Spinal cord (tissue), 10 donors: ENCODE measurements at places on chromosomes 2 and 18.

DNA sequence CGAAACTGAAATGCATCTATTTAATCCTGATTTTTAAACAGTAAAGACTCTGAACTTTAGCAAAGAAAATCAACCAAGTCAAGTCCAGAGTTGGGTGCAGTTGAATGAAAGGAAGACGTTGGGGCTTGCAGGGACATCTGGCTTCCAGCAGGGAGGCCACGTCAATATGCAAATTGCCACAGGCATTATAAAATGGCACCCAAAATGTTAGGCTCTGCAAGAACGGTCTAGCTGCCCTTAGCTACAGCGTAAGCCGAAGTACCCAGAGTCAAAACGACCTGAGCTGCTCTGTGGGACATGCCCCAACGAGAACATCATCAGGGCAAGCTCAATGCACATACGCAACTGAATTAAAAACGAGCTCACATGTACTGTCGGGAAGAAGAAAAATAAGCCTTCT is 30.7 kb downstream of the DOCK10 start:
- no peak for DNase-seq

DNA sequence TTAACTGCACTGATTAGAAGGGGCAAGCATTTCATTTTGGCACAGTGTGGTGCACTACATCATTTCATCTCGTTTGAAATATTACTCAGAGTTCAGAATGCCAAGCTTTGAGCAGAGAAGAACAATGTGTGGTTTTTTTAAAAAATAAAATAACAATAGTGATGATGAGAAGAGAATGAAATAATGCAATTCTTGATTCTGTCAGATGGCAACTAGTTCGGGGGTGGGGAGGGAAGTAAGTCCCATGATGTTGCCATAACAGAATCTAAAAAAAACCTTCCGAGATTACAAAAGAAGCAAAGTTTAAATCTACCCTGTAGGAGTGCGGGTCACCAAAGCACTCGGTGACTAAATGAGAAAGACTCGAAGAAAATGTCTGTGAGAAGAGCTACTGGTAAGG is 490.4 kb downstream of the NR4A2 start:
- DNase-seq: no peak

GRCh38 chr2:232376260-232376659 is 2.3 kb upstream of the ALPP start:
- no peak for DNase-seq

DNA sequence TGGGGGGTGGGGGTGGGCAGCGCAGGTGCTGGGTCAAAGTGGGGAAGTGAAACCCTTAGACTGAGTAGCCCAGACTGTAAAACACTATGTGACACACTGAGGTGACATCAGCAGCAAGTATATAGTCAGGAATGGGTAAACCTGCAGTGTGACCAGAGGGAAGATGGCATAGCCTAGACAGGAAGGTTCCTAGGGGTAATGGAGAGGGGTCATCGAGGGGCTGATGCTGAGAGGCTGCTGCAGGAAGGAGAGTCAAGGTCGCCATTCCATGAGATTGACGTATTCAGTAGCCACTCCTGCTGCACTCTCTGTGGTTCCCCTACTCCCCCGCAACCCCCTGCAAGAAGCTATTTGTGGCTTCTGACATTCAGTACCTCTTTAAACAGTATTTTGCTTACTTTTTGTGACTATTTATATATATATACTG is 111.7 kb downstream of the CHST9 start:
- DNase-seq: no peak

DNA sequence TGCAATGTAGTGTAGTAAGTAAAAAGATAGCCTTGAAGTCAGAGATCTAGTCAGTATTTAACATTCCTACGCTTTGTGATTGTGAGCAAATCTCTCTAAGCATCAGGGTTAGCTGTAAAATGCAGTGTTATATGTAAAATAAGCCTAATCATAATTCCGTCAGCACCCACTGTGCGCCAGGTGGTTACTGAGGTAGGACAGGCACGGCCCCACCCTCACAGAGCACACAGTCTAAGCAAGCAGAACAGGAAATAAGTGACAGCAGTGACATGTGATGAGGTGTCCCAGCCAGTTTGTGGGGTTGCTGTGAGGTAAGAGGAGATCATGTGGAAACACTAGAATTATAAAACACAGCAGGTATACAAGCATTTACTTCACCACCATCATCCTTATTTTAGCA is 267.1 kb downstream of the ICOS start:
- no peak for DNase-seq

- DNase-seq: no peak
These were observed 117.9 kb upstream of the SALL3 start for GRCh38 chr18:78861706-78862105.

DNA sequence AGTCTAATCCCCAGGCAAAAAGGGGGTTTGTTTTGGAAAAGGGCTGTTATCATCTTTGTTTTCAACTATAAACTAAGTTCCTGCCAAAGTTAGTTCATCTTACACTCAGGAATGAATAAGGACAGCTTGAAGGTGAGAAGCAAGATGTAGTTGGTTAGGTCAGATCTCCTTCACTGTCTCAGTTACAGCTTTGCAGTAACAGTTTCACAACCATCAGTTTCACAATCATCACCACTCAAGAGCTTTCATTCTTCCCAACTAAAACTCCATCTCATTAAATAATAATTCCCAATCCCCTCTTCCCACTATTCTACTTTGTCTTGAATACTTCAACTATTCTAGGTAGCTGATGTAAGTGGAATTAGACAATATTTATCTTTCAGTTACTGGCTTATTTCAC is 200.9 kb downstream of the NYAP2 start:
- DNase-seq: no peak

DNA sequence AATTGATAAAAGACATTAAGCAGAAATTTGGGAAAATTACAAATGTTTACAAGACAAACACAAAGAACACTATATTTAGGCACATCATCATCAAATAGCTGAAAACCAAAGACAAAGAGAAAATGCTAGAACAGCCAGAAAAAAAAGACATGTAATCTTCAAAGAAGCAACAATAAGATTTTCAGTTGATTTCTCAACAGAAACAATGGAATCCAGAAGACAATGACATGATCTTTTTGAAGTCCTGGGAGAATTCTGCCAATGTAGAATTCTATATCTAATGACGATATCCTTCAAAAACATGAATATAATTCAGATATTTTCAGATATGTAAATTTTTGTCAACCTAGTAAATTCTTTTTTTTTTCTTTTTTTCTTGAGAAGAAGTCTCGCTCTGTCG is 179.0 kb downstream of the PTPRM start:
- DNase-seq: no peak

DNA sequence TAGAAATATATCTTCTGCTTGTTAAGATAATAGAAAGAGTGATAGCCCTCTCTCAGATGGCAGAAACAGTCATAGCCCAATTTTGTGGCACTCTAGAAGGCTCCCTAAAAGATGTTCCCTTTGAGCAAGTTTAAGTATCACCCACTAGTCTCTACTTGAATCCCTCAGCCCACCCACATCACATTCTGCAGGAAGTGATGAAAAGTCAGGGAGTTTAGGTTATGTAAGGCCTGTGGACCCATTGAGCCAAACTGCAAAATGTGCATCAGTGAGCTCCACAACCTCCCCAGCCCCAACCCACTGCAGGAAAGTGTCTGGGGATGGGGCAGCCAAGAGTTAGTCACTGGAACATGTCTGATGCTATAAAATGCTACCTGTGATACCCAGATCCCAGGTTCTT is 25.6 kb downstream of the ANKRD44 start:
- DNase-seq: no peak

DNA sequence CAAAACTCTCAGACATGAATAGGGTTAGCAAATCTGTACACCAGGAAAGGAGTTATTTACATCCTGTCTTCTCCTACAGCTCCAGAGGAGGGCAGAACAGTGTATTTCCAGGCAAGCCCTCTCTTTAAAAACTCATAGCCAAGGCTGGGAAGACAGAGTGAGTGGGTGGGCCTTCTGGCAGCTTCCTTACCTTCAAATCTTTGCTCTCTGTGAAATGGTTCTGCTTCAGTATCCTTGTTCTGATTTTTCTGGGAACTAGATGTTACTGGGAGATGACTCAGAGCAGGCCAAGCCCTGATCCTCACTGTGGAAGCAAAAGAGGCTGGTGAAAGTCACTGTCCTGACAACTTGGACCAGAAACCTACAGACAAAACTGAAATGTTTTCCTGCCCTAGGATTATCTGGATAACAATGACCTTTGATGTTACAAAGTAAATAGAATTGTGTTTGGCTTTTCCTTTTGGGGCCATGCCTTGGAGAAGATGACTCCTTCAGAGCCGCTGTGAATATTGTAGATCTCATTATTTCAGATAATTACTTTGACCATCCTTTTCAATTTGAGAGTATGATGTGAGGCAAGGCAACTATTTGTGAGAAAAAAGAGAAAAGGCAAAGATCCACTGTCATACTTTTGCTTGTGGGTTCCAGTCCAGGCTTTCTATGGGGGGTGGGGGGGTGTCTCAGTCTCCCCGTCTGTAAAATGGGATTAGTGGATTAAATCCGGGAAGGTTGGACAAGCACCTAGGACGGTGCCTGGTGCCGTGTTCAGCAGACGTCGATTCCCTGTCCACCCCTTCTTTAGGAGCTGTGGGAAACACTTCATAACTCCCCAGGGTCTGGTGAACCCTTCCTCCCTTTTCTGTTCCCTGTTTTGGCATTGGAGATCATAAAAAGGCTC is 644 bp upstream of the QPCT start:
- DNase-seq: no peak

DNA sequence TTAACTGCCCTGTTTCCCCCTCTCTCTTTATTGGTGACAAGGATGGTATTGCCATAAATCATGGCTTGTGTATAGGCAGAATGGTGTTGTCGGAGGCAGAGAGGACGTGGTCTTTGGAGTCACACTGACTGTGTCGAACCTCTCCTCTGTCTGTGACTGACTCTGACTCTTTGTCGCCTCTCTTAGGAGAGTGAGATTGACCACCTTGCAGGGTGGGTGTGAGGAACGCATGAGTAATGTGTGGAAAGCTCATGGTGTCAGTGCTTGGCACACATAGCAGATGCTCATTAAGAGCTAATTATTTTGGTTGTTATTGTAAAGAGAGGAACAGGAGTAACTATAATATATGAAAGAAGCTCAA is 145.6 kb downstream of the TTC27 start:
- DNase-seq: no peak

- DNase-seq: no peak
These were observed 23.4 kb upstream of the SOX11 start for GRCh38 chr2:5668682-5669250.

DNA sequence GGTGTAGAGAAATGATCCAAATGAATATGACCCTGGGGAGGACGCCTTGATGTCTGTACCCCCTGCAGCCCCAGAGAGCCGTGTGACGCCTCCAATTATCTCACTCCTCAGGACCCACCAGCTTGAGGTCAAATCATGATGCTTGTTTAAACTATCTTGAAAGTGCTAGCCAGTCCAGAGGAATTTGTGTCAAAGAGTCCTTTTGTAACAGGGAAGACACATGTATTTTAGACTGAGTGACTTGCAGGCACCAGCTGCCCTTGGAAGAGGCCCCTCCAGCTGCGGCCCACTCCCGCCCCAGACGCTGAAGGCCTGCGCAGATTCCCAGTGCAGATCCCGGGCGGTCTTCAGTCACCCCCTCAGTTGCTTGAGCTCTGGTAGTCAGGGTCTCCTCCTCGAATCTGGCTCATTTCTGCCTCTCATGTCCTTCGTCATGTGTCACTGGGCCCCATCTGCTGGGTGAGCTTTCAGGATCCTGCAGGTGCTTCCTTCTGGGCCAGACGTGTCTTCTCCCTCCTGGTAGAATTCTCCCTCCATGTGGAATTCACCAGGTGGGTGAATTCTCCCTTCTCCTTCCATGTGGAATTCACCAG is 77.4 kb downstream of the RNF144A start:
- DNase-seq: no peak

DNA sequence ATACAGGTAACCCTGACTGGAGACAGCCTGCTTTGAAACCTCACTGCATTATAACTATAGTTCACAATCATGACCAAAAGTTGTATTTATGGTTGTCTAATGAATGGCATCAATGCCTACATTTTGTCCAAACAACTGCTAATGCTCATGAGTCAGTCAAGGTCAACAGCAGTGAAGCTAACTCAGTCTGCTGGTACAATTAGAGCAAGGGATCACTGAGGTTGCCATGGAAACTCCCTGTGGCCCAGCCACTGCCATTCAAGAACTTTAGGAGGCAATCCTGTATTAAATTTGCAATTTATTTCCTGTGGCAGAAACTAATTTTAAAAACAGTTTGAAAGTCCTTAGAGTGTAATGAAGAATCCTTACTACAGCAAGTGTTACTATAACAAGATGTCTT is 185.1 kb upstream of the SMAD7 start:
- DNase-seq: peak; percentile 35

DNA sequence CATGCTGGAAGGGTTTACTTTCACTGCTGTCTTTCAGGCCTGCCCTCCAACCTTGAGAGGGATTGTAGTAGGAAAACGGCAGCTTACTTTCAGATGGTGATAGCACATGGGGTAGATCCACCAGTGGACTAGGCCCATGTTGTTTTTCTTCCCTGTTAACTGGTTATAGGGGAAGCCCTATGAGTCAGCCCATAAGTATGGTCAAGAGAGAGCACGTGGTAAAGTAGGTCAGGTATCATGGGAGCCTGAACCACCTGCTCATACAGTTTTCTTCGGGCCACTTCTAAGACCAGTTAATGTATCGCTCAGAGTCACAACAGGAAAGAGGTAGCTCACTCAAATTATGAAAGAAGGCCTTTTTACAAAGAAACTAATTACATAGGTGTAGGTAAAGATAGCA is 33.0 kb downstream of the PDK1 start:
- DNase-seq: no peak

- DNase-seq: no peak
These were observed 123.6 kb upstream of the EFEMP1 start for GRCh38 chr2:56047136-56047535.

DNA sequence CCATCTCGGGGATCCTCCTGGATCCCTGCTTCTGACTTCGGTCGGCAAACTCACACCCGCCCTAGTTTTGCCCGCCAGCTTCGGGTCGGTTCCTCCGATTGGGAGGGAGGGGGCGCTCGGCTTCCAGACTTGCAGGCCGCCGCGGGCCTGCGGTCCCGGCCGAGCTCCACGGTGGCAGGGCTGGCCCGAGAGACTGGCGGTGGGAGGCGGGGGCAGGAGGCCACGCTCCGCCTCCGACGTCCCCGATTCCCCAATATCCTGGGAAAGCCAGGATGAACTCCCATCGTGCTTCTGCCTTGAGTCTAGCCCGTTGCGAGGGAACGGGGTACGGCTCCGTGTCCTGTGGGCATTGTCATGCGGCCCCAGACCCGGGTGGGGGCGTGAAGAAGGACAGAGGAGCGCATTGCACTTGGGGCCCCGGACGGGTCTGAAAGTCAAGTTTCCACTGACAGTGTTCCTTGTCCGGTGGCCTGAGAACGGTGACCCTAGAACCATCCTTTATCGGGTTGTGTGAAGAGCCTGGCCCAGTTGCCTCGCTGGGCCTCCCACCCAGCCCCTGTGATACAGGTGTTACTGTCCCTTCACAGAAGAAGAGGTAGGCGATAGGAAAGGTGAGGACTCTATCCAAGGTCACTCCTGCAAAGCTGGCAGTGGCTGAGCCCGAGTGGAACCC is 2.4 kb upstream of the INHBB start:
- no peak for DNase-seq

GRCh38 chr2:124149571-124149970 is 124.5 kb downstream of the CNTNAP5 start:
- no peak for DNase-seq

- no peak for DNase-seq
These were observed 11.1 kb upstream of the KCMF1 start for GRCh38 chr2:84959566-84960506.
